ENCODE measurements at places on chromosomes 3 and 15.
A peak's percentile ranks its signal among the peaks of the same experiment; 100 is the strongest.

- no peak for DNase-seq
These were observed 220.7 kb downstream of the CD47 start for GRCh38 chr3:107870096-107870495.

DNA sequence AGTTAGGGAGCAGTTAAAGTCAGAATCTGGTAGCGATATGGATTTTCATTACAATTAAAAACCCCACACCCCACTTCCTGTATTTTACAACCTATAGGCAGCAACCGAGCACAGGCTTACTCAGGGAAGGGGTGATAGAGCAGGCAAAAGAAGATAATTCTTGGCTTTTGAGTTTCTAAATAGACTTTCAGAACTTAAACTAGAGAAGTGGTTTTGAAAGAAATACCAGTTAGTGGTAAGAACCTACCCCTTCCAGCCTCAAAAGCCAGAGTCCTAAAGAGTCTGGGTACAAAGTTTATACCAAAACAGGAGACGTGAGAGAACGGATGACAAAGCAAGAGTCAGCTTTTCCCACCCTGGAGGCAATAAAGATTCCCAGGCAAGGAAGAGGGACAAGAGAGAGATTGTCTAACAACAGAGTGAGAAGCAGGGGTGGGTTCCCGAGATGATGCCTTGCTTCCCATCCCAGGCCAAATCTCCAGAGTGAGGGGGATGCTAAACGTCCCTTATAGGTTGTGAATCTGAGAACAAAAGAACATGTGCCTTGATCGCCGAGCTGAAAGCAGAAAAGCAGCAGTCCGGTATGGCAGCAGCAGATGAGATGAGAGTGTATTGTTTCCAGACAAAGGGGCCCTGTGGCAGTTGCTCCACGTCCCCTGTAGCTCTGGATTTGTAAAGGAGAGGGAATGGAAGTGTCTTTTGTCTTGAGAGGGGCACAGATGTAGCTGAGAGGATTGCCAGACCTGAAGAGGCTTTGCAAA lies 36.8 kb downstream of the KLHL6 start:
- DNase-seq = no peak

- no peak for DNase-seq
These were observed 266.3 kb downstream of the CHL1 start for GRCh38 chr3:462851-463250.

DNA sequence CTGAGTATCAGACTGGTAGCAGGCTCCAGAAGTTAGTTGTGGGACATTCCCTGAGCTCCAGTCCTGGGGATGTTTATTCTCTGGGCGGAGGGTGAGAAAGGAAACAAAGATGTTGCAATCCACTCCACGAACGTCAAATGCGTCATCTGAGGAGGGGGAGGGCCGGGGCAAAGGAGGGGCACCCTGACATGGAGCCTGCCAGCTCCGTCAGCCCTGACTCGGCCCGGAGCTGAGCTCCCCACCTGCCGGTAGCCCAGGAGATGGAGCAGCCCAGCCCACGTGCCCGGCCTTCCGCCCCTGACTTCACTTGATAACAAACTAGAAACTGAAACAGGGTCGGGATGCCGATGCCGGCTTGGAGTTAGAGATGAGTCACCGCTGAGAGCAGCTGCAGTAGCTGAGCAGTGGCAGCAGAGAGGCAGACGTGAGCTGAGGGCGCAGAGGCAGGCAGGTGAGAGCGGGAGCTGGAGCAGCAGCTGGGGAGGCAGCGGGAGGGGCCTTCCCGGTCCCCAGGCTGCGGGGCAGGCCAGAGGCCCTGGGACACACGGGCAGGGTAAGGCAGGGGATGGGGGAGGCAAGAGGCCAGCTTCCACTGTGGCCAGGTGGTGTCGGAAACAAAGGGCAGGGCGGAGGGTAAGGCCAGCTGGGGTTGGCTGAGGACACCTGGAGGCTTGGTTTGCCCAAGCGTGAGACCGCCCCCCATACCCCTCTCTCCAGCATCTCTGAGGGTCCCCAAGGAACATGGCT lies at the start of gene ISG20:
Gene ISG20 (plus strand): TSS at position 391 of the 747 bp plus-strand sequence. CDS start 351 bp downstream, at position 742.
- DNase-seq = peak; percentile 90

- no peak for DNase-seq
These were observed 10.6 kb downstream of the CLPX start for GRCh38 chr15:65174509-65174908.

DNA sequence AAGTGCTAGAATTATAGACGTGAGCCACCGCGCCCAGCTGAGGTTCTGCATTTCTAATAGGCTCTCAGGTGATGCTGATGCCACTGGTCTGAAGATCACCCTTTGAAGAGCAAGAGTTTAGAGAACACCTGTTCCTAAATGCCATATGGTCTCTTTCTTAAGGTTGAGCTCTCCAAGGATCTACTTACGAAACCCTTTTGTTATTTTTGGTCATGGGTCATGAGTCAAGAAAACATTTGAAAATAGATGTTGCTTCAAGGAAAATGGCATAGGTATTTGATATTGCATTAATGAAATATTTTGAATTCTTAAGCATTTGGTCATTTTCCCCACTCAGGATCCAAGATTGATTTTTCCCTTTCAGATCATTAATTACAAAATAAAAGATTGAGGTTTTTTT lies 74.7 kb upstream of the SOX2 start:
- peak; percentile 48 for DNase-seq

- no peak for DNase-seq
These were observed 112.5 kb upstream of the NR2F2 start for GRCh38 chr15:96217983-96218382.

GRCh38 chr3:177833332-177833731 lies 636.0 kb upstream of the TBL1XR1 start:
- no peak for DNase-seq

- no peak for DNase-seq
These were observed 50.4 kb upstream of the DCLK3 start for GRCh38 chr3:36814776-36815175.

DNA sequence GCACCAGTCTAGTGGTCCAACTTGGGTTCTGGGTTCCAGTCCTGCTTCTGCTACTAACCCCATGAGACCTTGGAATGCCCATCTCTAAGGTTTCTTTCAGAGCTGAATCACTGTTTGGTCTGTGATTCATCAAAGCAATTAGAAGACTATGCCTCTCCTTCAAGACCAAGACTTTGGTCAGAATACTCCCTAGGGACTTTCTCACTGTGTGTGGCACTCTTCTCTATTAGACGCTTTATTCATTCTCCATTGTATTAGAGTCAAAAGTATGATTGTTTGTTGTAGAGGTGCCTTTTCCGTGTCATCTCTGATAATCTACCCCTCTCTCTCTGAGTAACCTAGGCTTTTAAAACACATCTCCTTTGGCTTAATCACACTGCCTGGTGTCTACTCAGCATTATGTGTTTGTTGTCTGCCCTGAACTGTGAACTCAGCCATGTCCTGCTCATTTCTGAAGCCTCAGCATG lies 90.5 kb downstream of the LPP start:
- peak; percentile 87 for DNase-seq

GRCh38 chr3:163261056-163261455 lies 1764.4 kb downstream of the OTOL1 start:
- no peak for DNase-seq

DNA sequence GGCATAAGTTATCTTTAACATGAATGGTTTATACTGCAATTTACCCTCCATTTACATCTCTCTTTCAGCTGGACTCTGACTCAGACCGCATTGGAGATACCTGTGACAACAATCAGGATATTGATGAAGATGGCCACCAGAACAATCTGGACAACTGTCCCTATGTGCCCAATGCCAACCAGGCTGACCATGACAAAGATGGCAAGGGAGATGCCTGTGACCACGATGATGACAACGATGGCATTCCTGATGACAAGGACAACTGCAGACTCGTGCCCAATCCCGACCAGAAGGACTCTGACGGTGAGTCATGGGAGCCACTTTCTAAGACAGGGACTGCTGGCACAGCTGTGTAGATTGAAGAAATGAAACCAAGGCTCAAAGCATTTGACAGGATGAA lies 11.6 kb downstream of the THBS1 start:
- DNase-seq = peak; percentile 37

DNA sequence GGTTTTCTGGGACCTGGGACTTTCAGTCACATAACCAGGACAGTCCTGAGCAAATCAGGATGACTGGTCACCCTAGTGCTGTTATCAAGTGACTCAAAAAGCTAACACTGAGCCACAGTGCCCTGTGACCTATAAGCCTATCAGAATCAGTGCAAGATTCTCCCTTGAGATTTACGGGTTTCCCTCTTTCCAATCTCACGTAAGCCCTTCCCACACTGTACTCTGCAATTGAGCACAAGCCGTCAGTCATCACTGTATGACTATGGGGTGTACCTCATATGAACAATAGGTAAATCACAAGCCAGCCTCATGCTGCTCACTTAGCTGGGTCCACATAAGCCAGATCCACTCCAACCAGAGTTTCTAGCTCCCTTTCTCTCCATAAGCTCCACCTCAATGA lies 21.0 kb upstream of the CLDN18 start:
- no peak for DNase-seq

- no peak for DNase-seq
These were observed 114.5 kb upstream of the PHLDB2 start for GRCh38 chr3:111744611-111745010.

GRCh38 chr3:15794303-15794771 lies 3.4 kb downstream of the ANKRD28 start:
- peak; percentile 75 for DNase-seq

DNA sequence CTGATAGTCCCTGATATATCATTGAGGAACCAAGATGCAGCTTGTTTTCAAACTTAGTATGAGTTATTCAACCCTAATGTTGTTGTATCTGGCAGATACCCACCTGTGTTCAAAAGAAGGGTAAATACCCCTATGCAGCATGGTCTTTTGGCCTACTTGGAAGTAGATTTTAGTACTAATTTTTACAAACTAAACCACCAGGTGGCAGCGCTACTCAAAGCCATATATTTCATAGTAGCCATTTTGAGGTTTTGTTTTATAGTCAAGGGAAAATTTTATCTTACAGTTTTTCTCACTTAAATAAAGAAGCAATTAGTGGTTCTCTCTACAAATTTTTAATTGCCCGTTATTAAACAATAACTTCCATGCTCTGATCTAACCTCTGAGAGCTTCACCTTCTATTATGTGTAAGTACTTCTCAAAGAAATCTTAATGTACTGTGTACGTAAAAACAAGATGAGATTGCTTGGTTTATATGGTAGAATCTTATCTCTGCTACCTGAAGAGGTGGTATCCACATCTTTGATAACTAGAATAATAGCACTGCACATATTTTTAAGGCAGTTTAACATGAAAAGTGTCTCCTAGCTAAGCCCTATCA lies 31.5 kb upstream of the MLF1 start:
- DNase-seq = peak; percentile 61

DNA sequence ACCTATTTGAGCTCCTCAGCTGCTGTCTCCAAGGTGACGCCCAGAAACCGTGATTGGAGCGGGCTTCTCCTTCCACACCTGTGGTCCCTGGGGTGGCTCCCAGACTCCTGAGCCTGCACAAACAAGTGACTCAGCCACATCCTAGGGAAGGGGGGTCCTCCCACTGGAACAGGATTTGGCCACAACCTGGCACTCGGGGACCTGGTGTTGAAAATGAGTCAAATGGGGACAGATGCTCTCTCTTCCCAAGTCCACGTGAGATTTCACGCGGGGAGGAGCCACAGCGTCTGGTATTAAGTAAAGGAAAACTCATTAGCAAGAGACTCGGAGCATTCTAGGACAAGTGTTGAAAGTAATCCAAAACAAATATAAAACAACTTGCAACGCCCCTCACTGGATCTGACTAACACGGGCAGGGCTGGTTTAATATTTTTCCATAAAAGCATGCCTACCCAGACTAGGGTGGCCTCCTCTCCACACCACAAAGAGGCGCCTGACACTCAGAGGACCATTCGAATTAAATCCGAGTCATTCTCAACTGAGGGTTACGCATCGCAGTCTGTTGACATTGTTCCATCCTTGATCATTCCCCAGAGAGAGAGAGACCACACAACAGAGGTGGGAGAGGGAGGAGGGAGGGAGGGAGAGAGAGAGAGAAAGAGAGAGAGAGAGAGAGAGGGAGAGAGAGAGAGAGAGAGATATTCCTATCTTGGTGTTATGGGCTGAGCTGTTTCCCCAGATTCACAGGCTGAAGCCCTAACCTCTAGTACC lies 74.4 kb downstream of the MGLL start:
- DNase-seq = peak; percentile 86

DNA sequence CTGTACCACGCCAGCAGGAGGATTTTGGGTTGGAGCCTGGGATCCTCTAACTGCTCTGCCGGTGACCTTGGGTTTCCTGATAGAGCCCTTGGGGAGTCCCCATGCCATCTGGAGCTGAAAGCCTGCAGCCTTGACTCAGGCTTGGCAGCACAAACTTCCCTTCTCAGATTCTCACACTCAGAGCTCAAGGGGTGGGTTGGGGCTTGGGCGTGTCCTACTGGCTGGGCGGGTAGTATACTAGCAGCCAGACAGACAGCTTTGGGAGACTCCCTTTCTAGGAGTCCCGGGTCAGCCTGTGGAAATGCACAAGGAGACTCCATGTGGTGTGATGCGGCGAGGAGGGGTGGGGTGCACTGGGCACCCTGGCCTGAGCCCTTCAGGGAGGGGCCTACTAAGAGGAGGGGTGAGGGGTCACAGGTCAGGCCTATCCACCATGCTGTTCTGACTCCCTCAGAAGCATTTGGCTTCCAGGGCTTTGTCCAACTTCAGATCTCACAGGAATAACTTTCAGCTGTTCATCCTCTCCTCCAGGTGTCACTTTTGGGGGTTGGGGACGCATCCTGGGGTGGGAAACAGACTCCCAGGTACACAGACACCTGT lies 21.6 kb upstream of the PLXNA1 start:
- DNase-seq = peak; percentile 17

GRCh38 chr3:104297617-104298016 lies 1069.1 kb upstream of the ALCAM start:
- DNase-seq = no peak

- DNase-seq = no peak
These were observed 214.6 kb downstream of the MAGI1 start for GRCh38 chr3:65824166-65824565.

DNA sequence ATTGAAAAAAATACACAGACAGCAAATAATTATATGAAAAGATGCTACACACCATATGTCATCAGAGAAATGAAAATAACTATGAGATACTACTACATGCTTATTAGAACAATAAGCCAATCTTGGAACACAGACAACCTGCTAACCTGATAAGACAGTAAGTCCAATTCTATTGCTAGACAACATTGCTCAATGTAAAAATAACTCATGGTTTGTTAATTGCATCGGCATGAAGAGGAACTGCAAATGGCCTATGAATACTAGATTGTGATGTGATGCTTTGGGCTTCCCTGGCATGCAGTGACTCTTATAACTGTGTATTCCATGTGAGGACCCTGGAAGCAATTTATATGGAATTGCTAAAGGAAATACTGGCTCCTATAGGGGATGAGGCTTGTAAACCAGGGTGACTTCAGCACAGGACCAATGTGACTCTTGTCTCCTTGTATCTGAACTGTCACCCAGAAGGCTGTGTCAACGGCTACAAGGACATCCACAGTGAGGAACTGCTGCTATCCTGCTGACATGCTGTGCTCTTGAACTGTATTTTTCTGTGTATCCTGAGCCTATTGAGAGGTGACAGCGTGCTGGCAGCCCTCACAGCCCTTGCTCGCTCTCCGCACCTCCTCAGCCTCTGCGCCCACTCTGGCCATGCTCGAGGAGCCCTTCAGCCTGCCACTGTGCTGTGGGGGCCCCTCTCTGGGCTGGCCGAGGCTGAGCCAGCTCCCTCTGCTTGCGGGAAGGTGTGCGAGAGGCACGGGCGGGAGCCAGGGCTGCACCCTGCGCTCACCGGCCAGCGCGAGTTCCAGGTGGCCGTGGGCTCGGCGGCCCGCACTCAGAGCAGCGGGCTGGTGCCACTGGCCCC lies 385.7 kb downstream of the CNTN4 start:
- DNase-seq = no peak

GRCh38 chr15:100338971-100339444 lies 2.8 kb downstream of the ADAMTS17 start:
- DNase-seq = peak; percentile 61
